Progenitor cell of endocrine pancreas (in vitro differentiated cells): ENCODE measurements at places on chromosomes 2 and 18.

DNA sequence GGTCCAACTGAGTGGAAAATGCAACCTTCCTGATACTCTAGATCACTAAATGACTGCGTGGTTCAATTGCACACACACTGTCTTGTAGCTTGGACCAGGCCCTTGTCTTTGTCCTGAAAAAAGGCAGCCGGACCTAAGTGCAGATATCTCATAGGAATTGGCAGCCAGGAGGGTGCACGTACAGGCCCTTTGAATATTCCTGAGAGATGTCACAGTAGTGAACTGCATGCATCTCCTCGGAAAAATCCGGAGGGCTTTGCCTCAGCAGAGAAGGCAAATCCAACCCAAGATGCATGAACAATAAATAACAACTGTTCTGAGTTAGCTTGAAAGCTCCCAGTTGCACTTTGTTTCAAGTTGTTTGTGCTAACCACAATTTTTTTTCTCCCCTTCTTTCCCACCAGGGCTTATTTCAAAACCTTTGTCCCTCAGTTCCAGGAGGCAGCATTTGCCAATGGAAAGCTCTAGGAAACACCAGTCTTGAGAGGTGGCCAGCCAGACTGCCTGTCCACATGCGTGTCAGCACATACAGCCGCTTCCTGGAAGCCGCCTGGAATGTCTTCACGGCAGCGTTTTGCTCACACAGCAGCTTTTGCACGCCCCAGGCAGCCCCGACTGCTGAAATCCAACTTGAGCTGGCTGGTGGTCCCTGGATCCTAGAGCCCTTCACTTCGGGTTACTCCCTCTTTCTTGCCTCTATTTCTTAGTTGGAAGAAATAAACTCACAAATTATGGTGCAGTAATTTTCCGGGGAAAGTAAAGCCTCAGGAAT lies 54.4 kb upstream of the FOSL2 start:
- no peak for DNase-seq
- peaks cover 2% of the 10 kb centered on the region for H3K36me3 ChIP-seq
- peaks cover 4% of the 10 kb centered on the region for H3K27me3 ChIP-seq

- DNase-seq: no peak
- H3K36me3 ChIP-seq: no peaks in the 10 kb centered on the region
- H3K27me3 ChIP-seq: no peaks in the 10 kb centered on the region
- H3K27ac ChIP-seq: no peak overlapping the region
- no peaks in the 10 kb centered on the region for H3K4me1 ChIP-seq
Measured at GRCh38 chr2:146125551-146125950, 1605.6 kb upstream of the ZEB2 start.

DNA sequence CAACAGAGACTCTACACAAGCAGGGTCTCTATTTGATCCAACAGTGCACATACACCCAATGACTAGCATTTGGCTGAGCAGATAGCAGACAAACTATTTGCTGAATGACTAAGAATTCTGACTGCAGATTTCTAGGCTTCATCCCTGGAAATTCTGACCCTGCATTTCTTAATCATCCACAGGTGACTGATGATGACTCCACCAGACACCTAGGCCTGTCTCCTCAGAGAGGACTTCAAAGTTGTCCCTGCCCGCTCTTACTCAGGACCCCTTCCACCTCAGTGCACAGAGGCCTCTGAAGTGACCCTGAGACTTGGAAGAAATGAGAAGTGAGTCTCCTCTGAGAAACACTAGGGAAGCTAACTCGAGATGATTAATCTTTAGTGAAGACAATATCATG lies 51.3 kb downstream of the SEPTIN10 start:
- H3K4me3 ChIP-seq: no peak overlapping the region
- no peak overlapping the region for H3K27ac ChIP-seq
- no peaks in the 10 kb centered on the region for H3K27me3 ChIP-seq
- H3K36me3 ChIP-seq: peaks cover 22% of the 10 kb centered on the region

- H3K27me3 ChIP-seq: no peaks in the 10 kb centered on the region
Measured at GRCh38 chr2:28150236-28150915, 242.3 kb upstream of the FOSL2 start.

DNA sequence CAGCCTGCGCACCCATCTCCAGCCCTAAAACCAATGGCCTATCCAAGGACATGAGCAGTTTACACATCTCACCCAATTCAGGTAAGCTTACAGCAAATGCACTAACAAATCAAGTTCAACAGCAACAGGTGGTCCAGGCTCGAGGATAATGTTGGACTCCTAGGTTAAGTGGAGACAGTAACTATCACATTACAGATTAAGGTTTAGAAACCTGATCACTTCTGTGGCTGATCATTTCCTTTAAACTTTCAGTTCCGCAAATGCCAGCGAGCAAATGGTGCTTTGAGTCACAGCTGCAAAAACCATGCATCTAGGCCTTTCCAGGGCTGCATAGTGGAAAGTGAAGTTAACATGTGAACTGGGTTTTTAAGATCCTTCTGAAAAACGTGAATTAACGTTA lies 259.4 kb downstream of the GBX2 start:
- peaks cover 5% of the 10 kb centered on the region for H3K4me1 ChIP-seq
- H3K36me3 ChIP-seq: peaks cover 20% of the 10 kb centered on the region
- H3K27ac ChIP-seq: no peak overlapping the region
- H3K4me3 ChIP-seq: no peak overlapping the region
- H3K27me3 ChIP-seq: peaks cover 2% of the 10 kb centered on the region

DNA sequence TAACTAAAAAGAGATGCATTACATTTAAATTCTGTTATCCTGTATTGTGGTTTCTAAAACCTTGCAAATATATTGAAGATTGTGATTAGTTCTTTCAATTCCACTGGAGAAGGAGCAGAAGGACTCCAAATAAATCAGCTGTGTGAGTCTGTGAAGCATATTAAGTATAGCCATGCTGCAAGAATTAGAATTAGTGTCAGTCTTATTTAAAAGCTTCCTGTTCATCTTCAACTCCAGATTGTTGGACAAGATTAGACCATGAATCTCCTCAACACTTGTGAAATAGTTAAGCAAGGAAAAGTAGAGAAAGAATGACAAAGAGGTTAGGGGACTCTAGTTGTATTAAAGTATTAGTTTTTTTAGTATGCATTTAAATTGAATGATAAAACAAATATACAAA lies 92.5 kb upstream of the LRP1B start:
- no peak for DNase-seq
- H3K27me3 ChIP-seq: no peaks in the 10 kb centered on the region
- H3K4me1 ChIP-seq: no peaks in the 10 kb centered on the region
- no peaks in the 10 kb centered on the region for H3K36me3 ChIP-seq
- H3K27ac ChIP-seq: peak overlapping the region; percentile 39

GRCh38 chr2:176443946-176444345 lies 174.7 kb downstream of the MTX2 start:
- H3K4me1 ChIP-seq: peaks cover 6% of the 10 kb centered on the region
- no peaks in the 10 kb centered on the region for H3K36me3 ChIP-seq
- no peak overlapping the region for H3K4me3 ChIP-seq
- H3K27me3 ChIP-seq: peaks cover 6% of the 10 kb centered on the region
- DNase-seq: no peak

GRCh38 chr18:76564655-76565237 lies 69.7 kb upstream of the ZNF516 start:
- H3K27me3 ChIP-seq: no peaks in the 10 kb centered on the region
- H3K4me1 ChIP-seq: peaks cover 7% of the 10 kb centered on the region
- peak overlapping the region; percentile 91 for H3K27ac ChIP-seq
- H3K36me3 ChIP-seq: no peaks in the 10 kb centered on the region

- no peaks in the 10 kb centered on the region for H3K27me3 ChIP-seq
- H3K4me1 ChIP-seq: no peaks in the 10 kb centered on the region
- DNase-seq: no peak
- peaks cover 49% of the 10 kb centered on the region for H3K36me3 ChIP-seq
- H3K4me3 ChIP-seq: no peak overlapping the region
Measured at GRCh38 chr2:239171643-239172042, 229.2 kb downstream of the HDAC4 start.

DNA sequence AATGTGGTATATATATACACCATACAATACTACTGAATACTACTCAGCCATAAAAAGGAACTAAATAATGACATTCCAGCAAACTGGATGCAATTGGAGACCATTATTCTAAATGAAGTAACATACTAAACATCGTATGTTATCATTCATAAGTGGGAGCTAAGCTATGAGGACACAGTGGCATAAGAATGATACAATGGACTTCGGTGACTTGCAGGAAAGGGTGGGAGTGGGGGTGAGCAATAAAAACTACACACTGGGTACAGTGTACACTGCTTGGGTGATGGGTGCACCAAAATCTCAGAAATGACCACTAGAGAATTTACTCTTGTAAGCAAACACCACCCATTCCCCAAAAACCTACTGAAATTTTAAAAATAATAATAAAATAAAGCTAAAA lies 87.9 kb downstream of the RAB31 start:
- H3K4me3 ChIP-seq: no peak overlapping the region
- DNase-seq: no peak
- no peak overlapping the region for H3K27ac ChIP-seq
- H3K36me3 ChIP-seq: peaks cover 3% of the 10 kb centered on the region
- peaks cover 5% of the 10 kb centered on the region for H3K4me1 ChIP-seq

GRCh38 chr2:232854082-232854481 lies 16.0 kb upstream of the SNORC start:
- H3K27me3 ChIP-seq: no peaks in the 10 kb centered on the region
- H3K27ac ChIP-seq: no peak overlapping the region
- peaks cover 26% of the 10 kb centered on the region for H3K36me3 ChIP-seq
- peaks cover 6% of the 10 kb centered on the region for H3K4me1 ChIP-seq
- no peak for DNase-seq

DNA sequence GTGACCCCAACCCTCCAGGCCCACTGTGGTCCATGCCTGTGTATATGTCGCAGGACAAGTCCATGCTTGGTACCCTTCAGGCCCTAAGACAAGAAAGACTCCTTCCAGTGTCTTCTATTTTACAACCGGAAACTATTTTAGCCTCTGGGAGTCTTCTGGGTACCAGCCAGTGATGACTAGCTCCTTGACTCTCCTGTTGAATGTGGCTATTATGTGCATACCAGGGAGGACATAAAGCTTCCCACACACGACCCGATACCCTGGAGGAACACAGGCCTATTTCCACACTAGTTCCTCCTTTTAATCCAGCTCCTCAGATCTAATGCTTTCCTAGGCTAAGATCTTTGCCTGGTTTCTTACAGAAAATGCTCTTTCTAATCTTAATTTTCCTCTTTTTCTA lies 178.1 kb downstream of the NCKAP5 start:
- H3K36me3 ChIP-seq: peaks cover 2% of the 10 kb centered on the region
- H3K27ac ChIP-seq: no peak overlapping the region
- no peak for DNase-seq
- H3K4me1 ChIP-seq: peaks cover 5% of the 10 kb centered on the region

DNA sequence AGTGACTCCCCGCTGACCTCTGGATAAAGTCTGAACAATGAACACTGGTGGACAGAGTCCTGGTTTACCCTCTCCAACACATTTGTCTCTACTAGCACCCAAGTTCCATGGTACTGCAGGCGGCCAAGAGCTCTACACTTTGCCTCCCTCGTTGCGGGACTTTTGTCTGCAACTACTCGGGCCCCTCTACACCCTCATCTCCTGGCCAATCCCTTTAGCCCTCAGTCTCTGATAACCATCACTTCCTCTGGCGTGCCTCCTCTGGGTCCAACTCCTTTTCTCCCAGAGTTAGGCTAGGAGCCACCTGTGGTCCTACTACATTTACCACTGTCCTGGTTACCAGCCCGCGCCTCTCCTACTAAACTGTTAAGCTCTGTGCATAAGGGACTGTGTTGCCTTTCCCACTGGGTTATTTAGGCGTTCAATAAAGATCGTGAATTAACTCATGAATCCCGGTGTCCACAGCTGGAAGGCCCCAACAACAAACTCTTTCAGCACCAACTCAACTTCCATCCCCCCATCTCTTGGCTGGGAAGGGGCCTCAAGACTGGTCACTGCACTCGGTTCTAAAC lies 757 bp downstream of the HDHD2 start:
- H3K27me3 ChIP-seq: no peaks in the 10 kb centered on the region
- DNase-seq: no peak
- peak overlapping the region; percentile 98 for H3K27ac ChIP-seq
- H3K4me1 ChIP-seq: peaks cover 21% of the 10 kb centered on the region
- peak overlapping the region; percentile 88 for H3K4me3 ChIP-seq
- no peaks in the 10 kb centered on the region for H3K36me3 ChIP-seq

DNA sequence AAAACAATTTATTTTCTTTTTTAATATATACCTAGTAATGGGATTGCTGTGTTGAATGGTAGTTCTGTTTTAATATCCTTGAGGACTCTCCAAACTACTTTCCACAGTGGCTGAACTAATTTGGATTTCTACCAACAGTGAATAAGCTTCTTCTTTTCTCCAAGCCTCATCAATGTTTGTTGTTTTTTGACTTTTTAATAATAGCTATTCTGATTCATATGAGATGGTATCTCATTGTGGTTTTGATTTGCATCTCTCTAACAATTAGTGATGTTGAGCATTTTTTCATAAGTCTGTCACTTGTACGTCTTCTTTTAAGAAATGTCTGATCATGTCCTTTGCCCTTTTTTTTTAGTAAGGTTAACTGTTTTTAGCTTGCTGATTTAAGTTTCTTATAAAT lies 863.3 kb downstream of the CNTNAP5 start:
- no peaks in the 10 kb centered on the region for H3K36me3 ChIP-seq
- H3K27me3 ChIP-seq: no peaks in the 10 kb centered on the region
- no peak overlapping the region for H3K27ac ChIP-seq
- H3K4me3 ChIP-seq: no peak overlapping the region
- H3K4me1 ChIP-seq: peaks cover 14% of the 10 kb centered on the region

DNA sequence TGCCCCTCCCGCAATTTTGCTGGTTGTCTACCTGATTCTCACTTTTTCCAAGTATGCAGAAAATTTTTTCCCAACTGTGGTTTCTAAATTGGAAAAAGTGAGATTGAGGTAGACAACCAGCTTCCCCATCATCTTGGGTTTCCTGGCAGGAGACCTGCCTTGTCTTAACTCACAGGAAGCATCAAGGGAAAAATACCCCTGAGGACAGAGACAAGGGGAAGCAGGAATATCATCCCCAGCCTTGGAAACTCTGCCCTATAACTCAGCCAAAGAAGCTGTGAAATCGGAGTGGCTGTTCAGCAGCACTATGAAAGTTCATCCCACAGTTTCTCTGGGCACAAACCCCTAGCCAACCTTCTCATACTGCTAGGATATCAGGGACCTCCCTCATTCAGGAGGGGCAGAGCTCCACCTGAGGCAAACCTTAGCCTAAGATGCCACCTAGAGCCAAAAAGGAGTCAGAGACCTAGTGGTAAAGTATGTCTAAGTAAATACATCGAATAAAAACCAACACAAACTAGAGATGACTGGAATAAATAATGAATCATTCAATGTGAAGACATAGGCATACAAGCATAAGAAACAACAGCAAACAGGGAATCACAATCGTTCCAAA lies 68.2 kb downstream of the ZSWIM2 start:
- no peaks in the 10 kb centered on the region for H3K27me3 ChIP-seq
- no peak overlapping the region for H3K27ac ChIP-seq
- H3K4me3 ChIP-seq: no peak overlapping the region
- H3K4me1 ChIP-seq: no peaks in the 10 kb centered on the region

GRCh38 chr2:120105360-120105759 lies 92.5 kb downstream of the EPB41L5 start:
- H3K4me3 ChIP-seq: no peak overlapping the region
- DNase-seq: no peak
- peaks cover 2% of the 10 kb centered on the region for H3K4me1 ChIP-seq
- H3K27ac ChIP-seq: no peak overlapping the region
- peaks cover 22% of the 10 kb centered on the region for H3K36me3 ChIP-seq
